ENCODE measurements at places on chromosomes 6 and 20. TPM values are rescaled to one million over a fixed set of nuclear protein-coding genes. Genes with fewer than 3 reads are reported as not detected.

LMBRD1 gene
- polyA plus RNA-seq: 32.0 TPM

- no peak for DNase-seq
These were observed 261.5 kb downstream of the BMP2 start for GRCh38 chr20:7029019-7029418.

GRCh38 chr6:137866914-137867684, at the start of gene TNFAIP3:
Gene TNFAIP3 (plus strand): TSS chr6:137867259. CDS start chr6:137871228, 3,969 bp downstream.
- DNase-seq: no peak

GRCh38 chr6:5151955-5152401, 66.8 kb downstream of the PPP1R3G start:
- no peak for DNase-seq

DNA sequence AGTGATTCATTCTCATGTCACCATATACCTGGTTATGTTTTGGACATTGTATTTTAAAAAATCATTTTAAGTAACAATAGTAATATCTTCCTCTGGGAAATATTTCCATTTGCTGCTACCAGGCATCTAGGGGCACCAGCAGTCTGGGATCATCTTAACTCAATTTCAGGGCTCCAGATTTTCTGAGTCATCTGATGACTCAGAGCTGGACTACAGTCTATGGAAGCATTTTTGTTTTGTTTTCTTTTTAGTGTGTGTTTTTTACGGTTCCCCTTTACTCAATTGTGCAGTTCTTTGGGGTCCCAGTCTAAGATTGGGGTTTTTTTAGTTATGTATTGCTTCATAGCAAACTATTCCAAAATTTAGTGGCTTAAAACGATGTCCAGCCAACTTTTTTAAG, 5.7 kb upstream of the FKBP5 start:
- no peak for DNase-seq
